Right hindlimb (tissue), 1 donor: ENCODE measurements at places on chromosomes 5 and 9.

DNA sequence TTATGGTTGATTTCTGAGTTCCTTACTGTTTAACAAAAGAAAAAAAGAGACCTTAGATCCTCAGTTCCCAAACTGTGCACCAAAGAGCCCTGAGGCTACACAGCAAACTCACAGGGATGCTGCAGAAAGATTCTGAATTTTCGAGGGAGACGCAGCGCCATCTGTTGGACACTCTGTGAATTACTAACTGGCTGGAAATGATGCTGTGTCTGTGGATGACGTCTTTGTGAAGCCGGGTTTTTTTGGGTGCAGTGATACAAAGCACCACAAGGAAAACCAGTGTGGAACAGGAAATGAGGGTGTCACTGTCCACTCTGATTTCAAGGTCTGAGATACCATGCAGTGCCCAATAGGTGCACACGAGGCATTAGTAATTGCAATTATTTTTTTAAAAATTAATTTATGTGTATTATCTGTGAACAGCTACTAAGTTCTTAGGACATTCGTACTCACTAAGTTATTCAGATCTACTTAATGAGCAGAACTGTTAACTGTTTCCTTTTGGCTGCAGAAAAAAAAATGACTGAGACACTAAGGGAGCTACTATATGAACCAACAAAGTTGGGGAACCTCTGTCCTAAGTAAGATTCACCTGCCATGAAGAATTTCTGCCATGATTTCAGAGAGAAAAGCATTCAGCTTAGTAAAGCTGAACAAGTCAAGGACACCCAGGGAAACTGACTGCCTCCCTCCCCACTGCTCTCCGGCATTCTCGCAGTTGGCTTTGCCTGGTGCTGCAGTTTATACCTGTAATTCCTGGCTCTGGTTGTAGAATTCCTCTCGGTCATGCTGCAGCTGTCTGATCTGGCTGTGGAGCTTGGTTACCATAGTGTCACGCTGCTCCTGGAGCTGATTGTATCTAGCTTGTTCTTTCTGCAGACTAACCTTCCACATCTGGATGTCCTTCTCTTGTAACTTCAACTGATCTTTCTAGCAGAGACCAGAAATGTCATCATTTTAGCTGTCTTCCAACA is 23.4 kb downstream of the SPACA9 start:
- peak; percentile 88 for DNase-seq

DNA sequence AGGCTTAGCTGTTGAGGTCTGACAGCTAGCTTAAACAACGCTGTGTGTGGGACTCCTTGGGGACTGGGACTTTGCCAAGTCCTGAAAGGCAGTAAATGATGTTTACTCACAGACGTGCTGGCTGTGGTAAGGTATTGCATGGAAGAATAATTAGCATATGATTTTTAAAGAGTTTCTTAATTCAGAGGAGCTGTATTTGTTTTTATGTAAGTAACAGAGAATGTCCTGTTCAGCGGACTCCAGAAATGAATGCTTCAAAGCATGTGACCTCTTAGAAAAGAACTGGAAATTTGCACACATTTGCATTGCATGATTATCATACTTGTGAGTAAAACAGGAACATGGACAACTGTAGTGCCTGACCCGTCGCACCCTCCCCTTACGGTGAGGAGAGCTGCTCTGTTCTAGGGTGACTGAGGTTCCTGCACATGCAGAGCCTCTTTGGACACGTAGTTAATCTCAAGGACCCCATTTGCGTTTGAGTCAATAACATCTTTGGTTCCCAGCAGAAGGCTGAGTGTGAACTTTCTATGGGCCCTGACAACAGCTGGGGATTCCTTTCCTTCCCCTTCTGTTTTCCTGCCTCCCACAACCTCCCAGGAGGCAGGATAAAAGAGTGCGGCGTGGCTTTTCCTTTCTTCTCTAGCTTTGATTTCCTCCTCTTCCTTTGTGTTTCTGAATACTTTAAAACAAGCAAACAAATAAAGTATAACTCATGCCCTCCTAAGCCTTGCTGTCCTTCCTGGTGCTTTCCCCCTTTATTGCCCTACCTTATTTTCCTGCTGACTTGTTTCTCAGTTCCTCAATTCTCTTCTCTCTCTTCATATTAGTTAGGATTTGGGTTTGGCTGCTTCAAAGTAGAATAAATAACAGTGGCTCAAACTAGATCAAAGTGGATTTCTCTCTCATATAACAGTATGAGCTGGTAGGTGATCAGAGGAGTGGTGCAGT is 157.2 kb upstream of the CD180 start:
- DNase-seq = no peak

DNA sequence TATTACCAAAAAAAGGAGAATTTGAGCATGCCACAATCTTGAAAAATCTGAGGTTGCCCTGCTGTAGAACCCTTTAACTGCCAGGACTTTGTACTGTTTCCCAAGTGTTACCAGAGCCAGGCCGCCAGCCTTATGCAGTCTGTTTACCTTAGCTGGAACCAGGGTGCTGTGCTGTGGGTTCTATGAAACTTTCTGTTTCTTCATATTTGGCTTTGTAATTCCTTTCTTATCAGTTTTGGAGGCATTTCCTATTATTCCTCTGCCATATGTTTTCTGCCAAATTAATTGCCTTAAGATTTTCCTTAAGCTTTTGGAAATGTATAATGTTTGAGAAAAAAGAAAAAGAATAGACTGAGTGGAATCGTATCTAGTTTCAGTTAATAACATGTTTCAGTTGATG is 2.1 kb downstream of the S1PR3 start:
- no peak for DNase-seq

DNA sequence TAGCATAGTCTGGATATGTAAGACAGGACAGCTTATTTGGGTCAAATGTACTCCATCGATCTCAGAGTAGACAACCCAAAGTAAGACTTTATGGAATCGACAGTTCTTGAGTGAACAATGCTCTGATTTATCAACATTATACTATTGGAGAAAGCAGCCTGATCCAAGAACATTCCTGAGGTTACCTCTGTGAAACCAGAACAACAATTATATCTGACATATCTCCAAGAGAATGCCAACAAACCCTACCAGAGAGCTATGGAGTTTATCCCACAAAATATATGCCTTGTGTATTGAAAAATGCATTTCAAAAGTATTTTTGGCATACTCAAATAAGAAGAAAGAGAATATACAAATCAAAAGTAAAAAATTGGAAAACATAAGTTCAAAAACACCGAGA is 1985.9 kb downstream of the EFNA5 start:
- no peak for DNase-seq

- no peak for DNase-seq
Observed at GRCh38 chr5:33745101-33745770, 146.6 kb downstream of the ADAMTS12 start.
